ENCODE measurements at places on chromosomes 13 and 19. TPM values are rescaled to one million over a fixed set of nuclear protein-coding genes. Genes with fewer than 3 reads are reported as not detected.

Gene ITGBL1
- total RNA-seq, result 56.5 TPM

Gene ZNF729
- under 0.01 TPM for total RNA-seq

Gene GRK1
- not detected for total RNA-seq

Gene FPR1
- total RNA-seq, result 0.11 TPM

Gene NFIX
- total RNA-seq, result 59.8 TPM
